Left kidney (tissue), 8 donors: ENCODE measurements at places on chromosomes 7 and 10. TPM values are rescaled to one million over a fixed set of nuclear protein-coding genes. Genes with fewer than 3 reads are reported as not detected.

Gene PWWP2B
- 5.4 TPM for polyA plus RNA-seq

GRCh38 chr10:35150308-35150707 lies 23.7 kb downstream of the CREM start:
- no peak for DNase-seq

DNA sequence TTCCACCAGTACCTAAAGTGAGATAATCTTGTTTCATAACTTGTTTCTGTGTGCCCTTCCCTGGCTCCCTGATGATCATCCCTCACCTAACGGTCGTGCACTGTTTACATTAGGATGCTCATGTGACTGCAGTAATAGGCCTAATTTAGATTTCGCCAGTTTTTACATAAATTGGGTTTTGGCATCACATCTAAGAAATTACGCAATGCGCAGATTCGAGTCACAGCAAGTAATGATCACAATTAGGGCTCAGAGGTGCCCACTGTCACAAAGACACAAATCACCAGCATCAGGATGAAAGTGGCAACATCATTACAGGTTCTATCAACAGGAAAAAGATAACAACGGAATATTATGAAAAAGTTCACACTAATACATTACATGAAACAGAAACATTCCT lies 94.7 kb downstream of the LARP4B start:
- no peak for DNase-seq

DNA sequence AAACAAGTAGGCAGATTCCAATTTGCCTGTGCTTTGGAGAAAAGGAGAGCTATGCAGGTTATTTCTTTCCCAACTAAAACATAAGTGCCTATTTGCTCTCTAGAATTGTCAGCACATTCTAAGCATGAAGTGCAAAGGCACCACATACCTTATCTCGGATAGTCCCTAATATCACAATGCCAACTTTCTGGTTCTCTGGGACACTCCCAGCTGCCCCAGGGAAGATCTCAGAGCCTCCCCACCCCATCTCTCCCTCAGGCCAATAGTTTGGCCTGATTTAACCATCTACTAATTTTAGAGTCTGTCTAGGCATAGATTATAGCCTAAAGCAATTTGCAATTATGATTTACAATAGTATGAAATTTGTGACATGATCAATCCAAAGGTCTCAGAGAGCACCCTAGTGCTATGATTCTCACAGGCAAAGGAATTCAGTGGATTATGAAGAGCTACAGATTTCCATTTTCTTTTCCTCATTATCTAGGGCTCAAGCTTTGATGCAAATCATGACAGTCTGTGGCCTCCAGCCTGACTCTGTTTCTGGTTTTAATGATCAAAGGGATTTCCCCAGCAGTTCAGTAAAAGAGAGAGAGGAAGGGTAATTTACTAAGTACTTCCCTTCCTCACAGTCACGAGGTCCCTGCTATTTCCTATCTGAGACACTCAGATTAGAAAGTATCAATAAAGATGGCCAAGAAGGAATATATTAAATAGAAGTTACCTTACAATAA lies 29.0 kb upstream of the IL6 start:
- DNase-seq: no peak

Gene OR6B1
- polyA plus RNA-seq: not detected
